ENCODE measurements at places on chromosomes 1 and 21.

DNA sequence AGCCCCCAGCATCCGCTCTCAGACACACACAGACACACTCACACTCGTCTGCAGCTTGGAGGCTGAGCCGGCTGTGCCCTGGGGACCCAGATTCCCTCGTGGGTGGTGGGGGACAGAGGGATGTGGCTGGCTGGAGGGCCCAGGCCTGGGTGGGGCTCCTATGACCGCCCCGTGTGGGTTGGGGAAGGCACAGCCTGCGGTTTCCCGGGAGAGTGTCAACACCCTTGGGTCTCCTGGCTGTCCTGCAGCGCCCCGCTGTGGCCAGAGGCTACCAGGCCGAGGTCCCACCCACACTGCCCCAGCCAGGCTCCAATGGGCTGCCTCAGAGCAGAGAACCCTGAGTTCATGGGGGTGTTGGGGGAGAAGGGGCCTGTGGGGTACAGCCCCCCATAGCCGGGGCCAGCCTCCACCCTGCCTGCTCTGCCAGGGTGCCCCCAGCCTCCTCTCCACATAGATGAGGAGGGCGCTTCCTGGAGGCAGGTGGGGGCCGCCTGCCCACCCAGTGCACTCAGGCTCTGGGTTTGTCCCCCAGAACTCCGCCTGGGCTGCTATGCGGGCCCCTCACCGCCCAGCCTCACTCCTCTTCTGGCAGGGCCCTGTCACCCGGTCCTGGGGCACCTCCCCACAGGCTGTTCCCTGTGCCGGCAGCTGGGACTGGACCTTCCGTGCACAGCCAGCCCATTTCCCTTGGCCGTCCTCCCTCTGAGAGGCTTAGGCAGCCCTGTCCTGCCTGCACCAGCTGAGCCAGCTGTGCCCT is at the start of gene TTC34:
TSS of gene TTC34 (minus strand) at position 159 of the 757 bp plus-strand sequence. CDS start 866 bp downstream, outside the sequence.
- peak; percentile 74 for DNase-seq

- DNase-seq = no peak
These were observed 1.9 kb downstream of the TMEM53 start for GRCh38 chr1:44672254-44672955.

- DNase-seq = no peak
These were observed 110.0 kb downstream of the ASTN1 start for GRCh38 chr1:177054542-177054941.

DNA sequence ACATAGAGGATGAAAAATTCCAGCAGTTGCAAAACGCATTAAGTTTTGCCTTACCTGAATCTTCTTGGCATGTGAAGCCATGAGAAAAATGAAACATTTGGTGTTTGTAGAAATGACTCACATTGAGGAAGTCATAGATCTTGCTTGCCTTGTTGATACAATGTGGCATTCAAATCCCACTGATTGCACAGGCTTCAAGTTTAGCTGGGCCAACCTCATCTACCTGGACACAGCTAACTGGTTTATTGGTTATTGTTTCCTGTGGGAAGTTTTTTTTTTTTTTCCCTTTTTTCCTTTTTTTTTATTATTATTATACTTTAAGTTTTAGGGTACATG is 168.9 kb upstream of the C21orf91 start:
- DNase-seq = no peak

- peak; percentile 65 for DNase-seq
These were observed 104.0 kb upstream of the RUNX3 start for GRCh38 chr1:25033828-25034705.

DNA sequence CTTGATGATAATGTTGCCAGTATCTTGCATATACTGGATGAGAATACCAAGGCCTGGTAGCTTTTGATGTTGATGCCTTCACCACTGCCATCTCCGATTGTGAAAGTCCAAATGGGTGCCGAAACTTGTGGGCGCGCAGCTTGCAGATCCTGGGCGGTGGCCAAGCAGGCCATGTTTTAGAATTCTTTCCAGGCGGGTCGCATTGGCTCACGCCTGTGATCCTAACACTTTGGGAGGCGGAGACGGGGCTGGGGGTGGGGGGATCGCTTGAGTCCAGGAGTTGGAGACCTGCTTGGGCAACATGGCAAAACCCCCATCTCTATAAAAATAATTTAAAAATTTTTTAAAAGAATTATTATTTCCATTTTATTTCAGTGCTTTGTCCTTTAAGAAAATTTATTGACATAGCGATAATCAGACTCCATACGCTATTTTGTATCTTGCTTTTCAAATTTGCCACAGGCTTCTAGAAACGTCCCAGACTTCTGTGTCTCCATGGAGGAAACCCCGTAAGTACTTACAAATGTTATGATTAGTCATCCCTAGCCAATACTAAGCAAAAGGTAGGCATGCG is 592 bp upstream of the ZNF326 start:
- DNase-seq = no peak

DNA sequence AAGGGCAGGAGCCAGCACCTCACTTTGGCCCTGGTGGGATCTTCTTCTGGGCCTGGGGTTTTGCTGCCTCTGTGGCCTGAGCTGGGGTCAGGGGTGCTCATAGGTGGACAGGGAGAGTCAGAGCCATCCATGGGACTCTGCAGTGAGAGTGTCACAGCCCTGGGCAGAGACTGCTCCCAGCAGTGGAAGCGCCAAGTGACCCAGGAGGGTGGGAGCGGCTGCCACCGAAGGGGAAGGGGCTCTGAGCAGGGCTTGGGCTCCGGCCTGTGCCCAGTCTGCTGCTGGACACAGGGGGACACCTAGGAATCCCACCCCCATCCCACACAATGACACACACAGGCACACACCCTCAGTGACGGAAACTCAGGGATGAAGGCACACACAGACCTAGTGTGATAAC is 368 bp downstream of the CLCNKB start:
- DNase-seq = no peak

- DNase-seq = peak; percentile 72
These were observed 5.2 kb downstream of the RCC1 start for GRCh38 chr1:28510970-28511440.

DNA sequence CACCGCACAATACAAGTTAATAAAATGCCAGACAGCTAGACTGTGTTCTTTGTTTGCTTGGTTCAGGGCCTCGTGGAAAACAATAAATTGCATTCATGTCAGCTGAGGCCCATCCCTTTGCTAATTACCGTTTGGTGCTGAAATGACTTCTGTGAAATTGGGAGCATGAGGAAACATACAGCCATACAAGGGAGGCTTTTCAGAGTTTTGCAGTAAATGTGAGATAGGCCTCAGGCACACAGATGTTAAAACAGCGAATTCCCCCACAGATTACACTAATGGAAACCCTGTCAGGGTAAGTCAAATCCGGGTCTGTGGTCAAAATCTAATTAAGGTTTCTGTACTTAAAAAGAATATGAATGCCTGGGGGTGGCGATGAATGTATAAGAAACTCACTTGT is 173.5 kb upstream of the LMO4 start:
- no peak for DNase-seq

GRCh38 chr1:224528900-224529299 is 87.2 kb upstream of the CNIH3 start:
- no peak for DNase-seq

DNA sequence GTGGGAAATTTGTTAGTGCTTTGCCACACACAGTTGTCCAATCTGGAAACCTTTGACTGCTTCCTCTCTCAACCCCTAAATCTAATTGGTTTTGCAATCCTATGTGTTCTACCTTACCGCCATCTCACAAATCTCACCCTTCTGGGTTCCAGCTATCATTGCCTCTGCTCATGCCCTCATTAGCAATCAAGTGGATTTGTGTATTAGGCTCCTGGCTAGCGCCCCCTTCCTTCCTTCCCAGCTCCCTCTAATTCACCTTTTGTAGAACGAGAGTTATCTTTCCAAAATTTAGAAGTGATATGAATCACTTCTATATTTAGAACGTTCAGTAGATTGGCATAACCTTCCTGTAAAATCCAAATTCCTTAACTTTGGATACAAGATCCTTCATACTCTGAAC is 18.6 kb downstream of the FMO1 start:
- no peak for DNase-seq

DNA sequence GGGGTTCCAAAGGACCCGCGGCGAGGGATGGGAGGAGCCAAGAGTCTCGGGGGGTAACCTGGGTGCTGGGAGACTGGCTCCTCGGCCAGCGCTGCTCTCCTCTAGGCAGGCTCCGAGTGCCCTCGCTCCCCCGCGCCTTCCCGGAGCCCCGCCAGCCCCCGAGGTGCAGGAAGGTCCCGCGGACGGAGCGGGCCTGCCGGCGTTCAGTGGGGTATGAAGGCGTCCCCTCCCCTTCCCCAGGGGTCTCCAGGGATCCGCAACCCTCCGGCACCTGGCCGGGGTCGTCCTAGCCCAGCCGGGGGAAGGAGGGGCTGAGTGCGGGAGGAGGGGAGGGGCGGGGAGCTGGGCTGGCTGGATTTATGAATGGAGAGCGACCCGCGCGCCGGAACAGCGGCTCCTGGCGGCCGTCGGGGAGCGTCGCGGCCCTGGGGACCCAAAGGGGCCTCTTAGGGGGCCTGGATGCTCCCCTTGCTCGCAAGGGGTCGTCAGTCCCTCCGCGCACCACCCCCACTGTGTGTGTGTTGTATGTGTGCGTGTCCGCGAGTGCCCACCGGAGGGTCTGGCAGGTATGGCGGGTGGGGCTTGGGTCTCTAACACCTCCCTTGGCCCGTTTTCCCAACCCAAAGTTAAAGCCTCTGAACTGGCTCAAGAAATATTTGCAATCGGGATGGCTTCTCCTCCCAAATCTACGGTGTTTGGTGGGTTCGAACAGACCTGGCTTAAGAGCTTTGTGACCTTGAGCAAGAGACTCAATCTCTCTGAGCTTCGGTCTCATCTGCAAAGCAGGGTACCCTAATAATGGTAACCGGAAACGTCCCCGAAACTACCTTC is 642 bp downstream of the HCRTR1 start:
- peak; percentile 79 for DNase-seq

DNA sequence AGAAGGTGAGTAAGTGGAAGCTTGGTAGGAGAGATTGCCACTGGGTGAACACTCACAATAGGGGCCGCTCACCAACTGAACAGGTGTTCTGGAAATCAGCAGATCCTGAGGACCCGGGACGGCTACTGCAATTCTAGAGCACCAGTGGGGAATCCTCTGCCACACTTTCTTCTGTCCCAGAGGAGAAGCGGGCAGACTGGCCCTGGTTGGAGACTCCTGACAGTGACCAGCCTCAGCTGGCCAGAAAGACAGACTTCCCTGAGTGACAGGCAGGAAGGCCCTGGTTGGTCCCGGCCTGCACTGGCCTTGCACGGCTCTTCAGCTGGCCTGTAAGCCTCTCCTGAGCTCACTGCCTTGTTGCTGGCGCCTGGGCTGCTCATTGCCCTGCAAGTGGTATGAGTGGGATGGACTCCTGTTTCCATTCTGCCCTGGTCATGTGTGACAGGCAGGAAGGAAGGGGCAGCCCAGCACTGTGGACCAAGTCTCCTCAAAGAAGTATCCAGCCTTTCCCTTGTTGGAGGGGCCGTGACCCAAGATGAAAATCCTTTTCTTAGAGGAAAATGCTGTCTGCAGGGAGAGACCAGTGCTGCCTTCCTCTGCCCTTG is 34.5 kb downstream of the MAN1C1 start:
- peak; percentile 49 for DNase-seq

DNA sequence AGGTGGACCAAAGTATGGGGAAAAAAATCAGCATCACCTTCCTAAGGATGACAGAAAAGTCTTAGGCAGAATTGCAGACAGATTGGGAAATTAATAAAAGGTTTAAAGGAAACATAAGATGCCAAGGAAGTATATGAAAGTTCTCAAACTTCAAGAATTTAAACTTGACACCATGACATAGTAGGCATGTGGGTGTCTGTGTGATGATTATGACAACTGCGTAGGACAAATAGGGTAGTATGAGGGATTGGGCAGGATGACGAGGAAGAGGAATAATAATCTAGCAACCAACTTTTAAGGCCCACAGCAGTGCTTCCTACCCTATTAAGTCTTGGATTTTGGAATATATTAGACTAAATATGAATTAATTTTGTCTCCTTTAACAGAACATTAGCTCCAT is 52.4 kb downstream of the HNRNPR start:
- DNase-seq = no peak

DNA sequence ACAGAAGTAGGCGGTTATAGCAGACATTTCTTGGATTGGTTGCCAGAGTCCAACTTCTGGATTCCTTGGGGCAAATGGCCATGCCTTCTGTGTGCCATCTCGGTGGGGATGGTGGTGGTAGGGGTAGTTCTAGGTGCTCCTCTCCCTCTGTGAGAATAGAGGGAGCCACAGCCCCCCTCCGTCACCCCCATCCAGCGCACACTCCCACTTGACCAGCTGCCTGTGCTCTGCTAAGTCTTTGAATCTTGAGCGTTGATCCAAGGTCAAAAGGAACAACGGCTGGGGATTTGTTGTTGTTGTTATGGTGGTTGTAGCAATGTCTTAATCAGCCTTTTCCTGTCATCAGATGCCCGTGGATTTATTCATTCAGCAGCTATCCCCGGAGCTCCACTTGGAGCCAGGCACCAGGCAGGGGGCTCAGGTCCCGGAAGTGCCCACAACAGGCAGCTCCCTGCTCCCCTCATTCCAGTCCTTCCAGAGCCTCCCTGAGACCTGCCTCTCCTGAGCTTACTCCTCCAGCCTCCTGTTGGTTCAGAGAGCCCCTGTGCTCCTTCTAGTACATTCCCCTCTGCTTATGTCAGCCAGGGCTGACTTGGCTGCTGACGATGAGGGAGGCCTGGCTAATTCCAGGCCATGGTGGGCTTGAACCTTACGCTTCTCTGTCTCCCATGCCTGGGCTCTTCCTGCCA is 146.6 kb upstream of the WNT4 start:
- DNase-seq = no peak

DNA sequence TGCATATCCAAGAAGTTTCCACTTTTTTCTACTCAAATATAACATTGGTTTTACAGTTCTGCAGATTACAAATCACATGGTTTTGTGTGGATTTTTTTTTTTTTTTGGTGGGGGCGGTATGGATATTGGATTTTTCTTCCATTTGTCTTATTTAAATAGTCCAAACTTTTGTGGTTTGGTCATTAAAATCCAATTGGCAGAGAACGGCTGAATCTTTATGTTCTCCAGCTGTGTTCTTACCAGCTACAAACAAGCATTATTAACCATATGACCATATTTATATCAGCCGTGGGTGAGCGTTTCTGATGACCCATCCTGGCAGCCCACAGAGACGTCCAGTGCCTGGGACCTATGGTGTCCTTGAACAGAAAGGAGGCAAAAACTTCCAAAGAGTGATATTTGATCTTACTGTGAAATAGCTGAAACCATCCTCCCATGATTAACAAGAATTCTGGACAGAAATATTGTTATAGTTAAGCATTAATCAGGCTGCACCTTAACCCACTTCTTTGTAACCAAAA is 200.4 kb downstream of the LYPLAL1 start:
- DNase-seq = no peak

GRCh38 chr1:45769261-45769932 is 18.9 kb upstream of the IPP start:
- DNase-seq = no peak

DNA sequence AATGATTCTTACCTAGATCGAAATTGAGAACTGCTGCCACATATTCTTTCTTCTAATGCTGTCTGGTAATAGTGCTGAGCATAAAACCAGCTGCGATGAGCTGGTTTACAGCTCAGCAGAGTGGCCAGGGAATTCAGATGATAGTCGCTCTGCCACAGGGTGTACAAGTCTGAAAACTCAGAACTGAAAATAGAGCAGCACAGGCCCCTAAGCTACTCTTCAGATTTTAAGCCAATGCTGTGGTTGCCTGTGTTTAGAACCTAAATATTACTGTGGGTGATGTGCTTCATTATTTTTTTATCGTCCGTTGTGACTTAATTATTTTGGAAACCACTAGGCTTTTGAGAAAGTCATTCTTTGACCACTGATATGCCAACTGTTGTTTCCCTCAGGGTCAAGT is 152.0 kb downstream of the ADGRL4 start:
- no peak for DNase-seq

- no peak for DNase-seq
These were observed 67.6 kb downstream of the CASZ1 start for GRCh38 chr1:10728595-10729410.

GRCh38 chr1:143611159-143611558 is 360.6 kb downstream of the FAM72C start:
- DNase-seq = no peak

Measured in activated CD8-positive, alpha-beta memory T cell treated with anti-CD3 and anti-CD28 coated beads, Interleukin-2, amount 50 U/mL, for 48 hours (primary cell).